ENCODE measurements at places on chromosomes 1 and 21. TPM values are rescaled to one million over a fixed set of nuclear protein-coding genes. Genes with fewer than 3 reads are reported as not detected.

Gene MARK1
- not detected for polyA plus RNA-seq

Gene COL11A1
- polyA plus RNA-seq: not detected

Gene WDR77
- 36.9 TPM for polyA plus RNA-seq

Gene CAPN9
- polyA plus RNA-seq: not detected

GRCh38 chr1:100943533-100943932, 47.6 kb downstream of the SLC30A7 start:
- DNase-seq: no peak

- DNase-seq: no peak
Measured at GRCh38 chr1:11355559-11356475, 82.8 kb downstream of the UBIAD1 start.

DNA sequence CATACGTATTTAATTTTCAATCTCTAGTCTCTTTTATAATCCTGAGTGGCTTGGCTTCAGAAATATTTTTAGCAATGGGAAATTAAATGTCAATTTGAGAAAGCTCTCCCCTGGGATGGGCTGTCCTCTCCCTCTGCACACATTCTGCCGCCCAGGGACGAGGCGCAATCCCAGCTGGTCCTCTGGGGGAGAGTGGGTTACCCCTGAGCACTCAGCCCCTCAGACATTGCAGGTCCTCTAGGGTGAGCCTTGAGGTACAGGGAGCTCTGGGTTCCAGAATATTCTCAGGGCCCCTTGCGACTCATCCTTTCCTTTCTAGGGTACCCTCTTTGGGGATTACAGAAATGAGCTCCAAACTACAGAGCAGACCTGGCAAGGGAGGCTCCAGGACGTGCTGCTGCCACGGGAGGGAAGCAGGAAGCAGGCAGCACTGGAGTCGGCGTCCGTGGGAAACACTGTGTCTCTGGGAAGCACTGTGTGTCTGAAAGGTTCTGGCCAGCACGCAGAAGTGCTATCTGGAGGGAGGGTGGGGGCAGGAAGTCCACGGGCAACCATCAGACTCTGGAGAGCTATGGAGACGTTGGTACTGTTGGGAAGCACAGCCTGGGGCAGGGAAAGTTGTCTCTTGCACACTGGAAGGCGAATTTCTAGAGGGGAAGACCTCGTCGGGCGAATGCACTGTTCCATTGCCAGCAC, 343.3 kb upstream of the VAMP3 start:
- no peak for DNase-seq

All from naive thymus-derived CD8-positive, alpha-beta T cell (primary cell).